ENCODE measurements at places on chromosomes 1 and 21.
A peak's percentile ranks its signal among the peaks of the same experiment; 100 is the strongest.

GRCh38 chr1:216071262-216071661 lies 352.0 kb downstream of the USH2A start:
- no peak overlapping the region for H3K27ac ChIP-seq
- no peaks in the 10 kb centered on the region for H3K36me3 ChIP-seq
- DNase-seq = no peak
- no peaks in the 10 kb centered on the region for H3K27me3 ChIP-seq

DNA sequence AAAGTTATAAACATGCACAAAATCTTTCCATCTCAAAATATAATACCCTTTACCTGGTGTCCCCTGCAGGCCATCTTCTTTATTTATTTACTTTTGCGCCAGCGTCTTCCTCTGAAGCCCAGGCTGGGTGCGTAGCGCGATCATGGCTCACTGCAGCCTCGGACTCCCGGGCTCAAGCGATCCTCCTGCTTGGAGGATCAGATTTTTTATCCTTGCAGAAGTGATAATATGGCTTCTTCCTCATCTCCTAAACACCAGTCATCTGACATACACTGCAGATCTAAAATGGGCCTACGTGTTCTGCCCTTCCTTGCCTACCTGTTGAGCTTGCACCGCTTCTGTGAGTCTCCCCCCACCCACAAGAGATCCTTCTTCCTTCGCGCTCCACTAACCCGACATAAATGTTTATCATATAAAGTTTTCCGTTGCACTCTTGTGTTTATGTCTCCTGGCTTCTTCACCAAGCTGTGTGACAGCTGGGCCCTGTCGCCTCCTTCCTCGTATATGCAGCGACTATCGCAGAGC lies 506 bp upstream of the SRP9 start:
- no peaks in the 10 kb centered on the region for H3K27me3 ChIP-seq
- no peak for DNase-seq
- H3K27ac ChIP-seq = peak overlapping the region; percentile 99
- peak overlapping the region; percentile 79 for H3K4me3 ChIP-seq

GRCh38 chr1:16615253-16616252 lies 2.2 kb upstream of the NBPF1 start:
- H3K4me1 ChIP-seq = peaks cover 27% of the 10 kb centered on the region
- H3K36me3 ChIP-seq = peaks cover 15% of the 10 kb centered on the region
- peak; percentile 65 for DNase-seq
- H3K4me3 ChIP-seq = no peak overlapping the region
- H3K27me3 ChIP-seq = no peaks in the 10 kb centered on the region

DNA sequence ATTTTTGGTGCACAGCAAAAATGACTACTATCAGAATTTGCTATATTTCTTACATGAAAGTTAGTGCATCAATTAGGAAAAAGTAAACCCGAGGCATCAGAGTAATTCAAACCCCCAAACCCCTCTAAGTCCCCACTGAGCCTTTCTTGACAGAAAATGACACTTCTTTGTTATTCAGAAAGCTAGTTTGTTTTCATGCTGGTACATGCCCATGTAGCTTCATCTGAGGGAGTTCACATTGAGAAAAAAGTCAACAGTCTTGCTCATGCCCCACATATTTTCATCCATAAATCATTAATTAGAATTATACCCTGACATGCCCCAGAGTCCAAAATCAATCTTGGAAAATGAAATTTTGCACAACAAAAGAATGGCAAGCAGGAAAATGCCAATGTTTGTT lies 39.9 kb upstream of the PDC start:
- H3K4me3 ChIP-seq = no peak overlapping the region
- H3K27ac ChIP-seq = no peak overlapping the region
- no peak for DNase-seq
- H3K36me3 ChIP-seq = no peaks in the 10 kb centered on the region
- no peaks in the 10 kb centered on the region for H3K4me1 ChIP-seq
- H3K27me3 ChIP-seq = no peaks in the 10 kb centered on the region

- no peak overlapping the region for H3K27ac ChIP-seq
- no peak overlapping the region for H3K4me3 ChIP-seq
- H3K27me3 ChIP-seq = no peaks in the 10 kb centered on the region
- no peaks in the 10 kb centered on the region for H3K36me3 ChIP-seq
- no peak for DNase-seq
Measured at GRCh38 chr1:117371441-117372151, 4.3 kb downstream of the MAN1A2 start.

DNA sequence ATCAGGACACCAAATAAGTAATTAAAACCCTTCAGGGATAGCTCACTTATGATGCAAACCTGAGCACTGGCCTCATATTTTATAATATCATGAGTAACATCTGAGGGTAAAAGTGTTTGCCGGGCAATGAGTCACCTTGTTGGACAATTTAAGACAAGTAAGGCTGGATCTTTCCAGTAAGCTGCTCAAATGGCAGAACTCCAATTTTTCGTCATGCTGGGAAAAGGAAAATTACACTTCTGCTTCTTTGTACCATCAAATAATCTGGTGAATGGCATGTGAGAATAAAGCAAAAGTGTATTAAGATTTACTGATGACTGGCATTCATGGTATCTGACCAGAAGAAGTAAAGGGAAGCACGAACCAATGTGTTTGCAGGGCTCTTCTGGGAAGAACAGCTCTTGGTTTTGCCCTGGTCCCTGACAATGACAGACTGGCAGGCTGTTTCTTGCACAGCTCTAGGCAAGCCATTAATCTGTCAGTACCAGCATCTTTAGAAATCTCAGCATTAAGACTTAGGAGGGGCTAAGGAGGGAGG lies 392.2 kb downstream of the VAV3 start:
- DNase-seq = no peak
- peaks cover 15% of the 10 kb centered on the region for H3K4me1 ChIP-seq
- H3K36me3 ChIP-seq = no peaks in the 10 kb centered on the region
- H3K4me3 ChIP-seq = no peak overlapping the region
- no peaks in the 10 kb centered on the region for H3K27me3 ChIP-seq

DNA sequence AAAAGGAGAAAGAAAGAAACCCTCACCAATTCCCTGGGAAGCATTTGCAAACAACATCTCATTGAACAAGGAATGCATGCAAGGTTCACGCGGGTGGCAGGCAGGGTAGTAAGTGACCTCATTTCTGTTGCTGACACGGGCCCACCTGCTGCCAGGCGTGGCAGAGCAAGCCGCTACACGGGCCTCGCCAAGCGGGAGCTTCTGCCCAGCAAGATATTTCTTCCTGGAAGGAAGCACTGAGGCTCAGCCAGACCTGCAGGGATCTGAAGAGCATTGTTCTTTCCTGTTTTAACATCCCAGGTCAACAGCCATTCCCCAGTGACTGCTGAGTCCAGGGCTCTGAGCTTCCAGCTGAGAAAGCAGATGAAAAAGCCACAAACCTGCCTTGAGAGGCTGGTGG lies 91.9 kb upstream of the IGSF21 start:
- H3K27me3 ChIP-seq = peaks cover 61% of the 10 kb centered on the region
- no peak overlapping the region for H3K4me3 ChIP-seq
- no peak for DNase-seq

DNA sequence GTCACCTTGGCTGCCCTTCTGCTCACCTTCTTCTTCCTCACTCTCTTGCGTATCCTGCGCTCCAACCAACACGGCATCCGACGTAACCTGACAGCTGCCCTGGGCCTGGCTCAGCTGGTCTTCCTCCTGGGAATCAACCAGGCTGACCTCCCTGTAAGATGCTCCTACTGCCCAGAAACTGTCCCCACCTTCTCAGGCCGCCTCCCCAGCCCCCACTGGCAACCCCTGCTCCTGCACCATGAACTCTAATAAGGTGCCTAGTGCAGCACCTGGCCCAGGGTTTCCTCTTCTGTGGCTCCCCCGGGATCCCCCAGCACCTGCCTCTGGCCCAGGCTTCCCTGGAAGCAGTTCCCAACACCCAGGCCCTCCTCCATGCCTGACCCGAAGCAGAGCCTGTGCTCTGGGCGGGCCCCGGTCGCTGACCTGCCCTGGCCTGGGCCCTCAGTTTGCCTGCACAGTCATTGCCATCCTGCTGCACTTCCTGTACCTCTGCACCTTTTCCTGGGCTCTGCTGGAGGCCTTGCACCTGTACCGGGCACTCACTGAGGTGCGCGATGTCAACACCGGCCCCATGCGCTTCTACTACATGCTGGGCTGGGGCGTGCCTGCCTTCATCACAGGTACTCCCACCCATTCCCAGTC lies 12.8 kb downstream of the PSRC1 start:
- H3K4me1 ChIP-seq = peaks cover 36% of the 10 kb centered on the region
- peaks cover 48% of the 10 kb centered on the region for H3K36me3 ChIP-seq
- peak; percentile 77 for DNase-seq

GRCh38 chr1:200890818-200891773 lies 3.6 kb upstream of the INAVA start:
- no peaks in the 10 kb centered on the region for H3K36me3 ChIP-seq

GRCh38 chr1:162475089-162475488 lies 22.5 kb upstream of the UHMK1 start:
- H3K4me3 ChIP-seq = no peak overlapping the region
- no peaks in the 10 kb centered on the region for H3K27me3 ChIP-seq
- no peaks in the 10 kb centered on the region for H3K4me1 ChIP-seq
- no peak overlapping the region for H3K27ac ChIP-seq
- DNase-seq = no peak
- H3K36me3 ChIP-seq = no peaks in the 10 kb centered on the region

DNA sequence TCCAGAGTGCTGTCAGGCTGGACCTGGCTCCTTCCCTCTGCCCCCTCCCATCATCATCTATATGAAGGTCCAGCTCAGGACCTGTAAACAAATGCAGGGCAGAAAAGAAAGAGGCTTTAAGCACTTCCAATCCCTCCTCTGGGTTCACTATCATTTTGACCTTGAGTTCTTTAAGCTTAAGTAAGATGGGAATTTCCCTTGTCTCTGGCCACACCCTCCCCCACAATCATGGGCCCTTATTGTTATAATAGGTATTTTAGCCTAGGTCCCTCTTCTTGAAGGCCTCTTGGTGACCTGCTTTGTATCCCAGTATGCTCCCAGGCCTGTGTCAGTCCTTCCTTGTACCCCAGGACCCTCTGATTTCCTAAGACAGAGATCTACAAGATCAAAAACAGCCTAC lies 45.1 kb upstream of the EPS15 start:
- no peaks in the 10 kb centered on the region for H3K27me3 ChIP-seq
- no peak overlapping the region for H3K4me3 ChIP-seq
- no peak overlapping the region for H3K27ac ChIP-seq
- H3K4me1 ChIP-seq = peaks cover 21% of the 10 kb centered on the region
- no peaks in the 10 kb centered on the region for H3K36me3 ChIP-seq
- no peak for DNase-seq

DNA sequence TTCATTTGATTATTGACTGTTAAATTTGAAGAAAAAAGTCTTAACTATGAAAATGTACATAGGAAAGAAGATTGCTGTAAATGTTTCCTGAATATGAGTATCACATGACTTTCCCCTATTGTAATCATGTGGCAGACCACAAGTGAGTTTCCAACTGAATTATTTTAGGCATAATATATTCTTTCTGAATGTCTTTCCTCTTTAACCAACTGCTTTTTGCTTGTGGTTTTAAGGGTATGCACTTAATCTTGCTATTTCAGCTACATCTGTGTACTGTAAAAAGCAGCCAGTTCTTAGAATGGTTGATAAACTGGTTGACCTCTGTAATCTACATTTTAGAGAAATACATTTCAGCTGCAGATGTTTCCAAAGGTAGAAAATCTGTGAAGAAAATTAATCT lies 400.7 kb downstream of the NEGR1 start:
- H3K4me3 ChIP-seq = no peak overlapping the region
- no peaks in the 10 kb centered on the region for H3K4me1 ChIP-seq
- H3K27me3 ChIP-seq = no peaks in the 10 kb centered on the region
- no peak overlapping the region for H3K27ac ChIP-seq

GRCh38 chr21:29221253-29221744 lies 77.4 kb upstream of the BACH1 start:
- no peak overlapping the region for H3K4me3 ChIP-seq
- H3K27ac ChIP-seq = no peak overlapping the region
- no peaks in the 10 kb centered on the region for H3K27me3 ChIP-seq
- no peak for DNase-seq
- peaks cover 23% of the 10 kb centered on the region for H3K4me1 ChIP-seq

DNA sequence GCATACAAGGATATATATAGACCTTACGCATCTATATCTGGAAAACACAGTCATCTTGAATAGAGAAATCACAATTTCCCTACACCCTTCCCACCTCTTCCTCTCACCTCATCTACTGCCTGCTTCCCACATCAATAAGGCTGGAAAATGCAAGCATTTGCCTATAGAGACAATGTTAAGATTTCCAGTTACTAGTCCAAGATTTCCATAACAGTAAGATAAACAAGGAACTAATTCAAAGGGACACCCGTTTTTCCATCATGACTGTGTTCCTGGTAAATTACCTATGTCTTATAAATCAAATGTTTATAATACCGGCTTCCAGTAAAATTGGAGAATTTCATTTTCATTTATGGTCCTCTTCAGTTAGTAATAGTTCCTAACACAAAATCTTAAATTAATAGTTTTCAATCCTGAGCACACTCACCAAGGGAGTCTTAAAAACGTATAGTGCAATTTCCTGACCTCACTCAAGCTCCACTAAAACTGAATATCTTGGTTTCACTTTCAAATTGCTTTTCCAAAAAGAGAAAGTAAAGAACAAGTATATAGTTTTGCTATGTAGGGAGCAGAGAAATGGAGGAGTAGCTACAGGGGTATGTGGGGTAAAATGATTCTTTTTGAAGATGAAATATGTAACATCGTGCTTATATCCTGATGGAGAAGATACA lies 398.7 kb downstream of the PLPP3 start:
- no peak overlapping the region for H3K27ac ChIP-seq
- H3K4me1 ChIP-seq = peaks cover 3% of the 10 kb centered on the region
- no peak for DNase-seq
- peak overlapping the region; percentile 34 for H3K4me3 ChIP-seq
- H3K27me3 ChIP-seq = no peaks in the 10 kb centered on the region

GRCh38 chr1:63615768-63616420 lies 22.7 kb downstream of the PGM1 start:
- H3K4me1 ChIP-seq = peaks cover 8% of the 10 kb centered on the region
- no peak overlapping the region for H3K4me3 ChIP-seq
- no peak overlapping the region for H3K27ac ChIP-seq
- no peak for DNase-seq

DNA sequence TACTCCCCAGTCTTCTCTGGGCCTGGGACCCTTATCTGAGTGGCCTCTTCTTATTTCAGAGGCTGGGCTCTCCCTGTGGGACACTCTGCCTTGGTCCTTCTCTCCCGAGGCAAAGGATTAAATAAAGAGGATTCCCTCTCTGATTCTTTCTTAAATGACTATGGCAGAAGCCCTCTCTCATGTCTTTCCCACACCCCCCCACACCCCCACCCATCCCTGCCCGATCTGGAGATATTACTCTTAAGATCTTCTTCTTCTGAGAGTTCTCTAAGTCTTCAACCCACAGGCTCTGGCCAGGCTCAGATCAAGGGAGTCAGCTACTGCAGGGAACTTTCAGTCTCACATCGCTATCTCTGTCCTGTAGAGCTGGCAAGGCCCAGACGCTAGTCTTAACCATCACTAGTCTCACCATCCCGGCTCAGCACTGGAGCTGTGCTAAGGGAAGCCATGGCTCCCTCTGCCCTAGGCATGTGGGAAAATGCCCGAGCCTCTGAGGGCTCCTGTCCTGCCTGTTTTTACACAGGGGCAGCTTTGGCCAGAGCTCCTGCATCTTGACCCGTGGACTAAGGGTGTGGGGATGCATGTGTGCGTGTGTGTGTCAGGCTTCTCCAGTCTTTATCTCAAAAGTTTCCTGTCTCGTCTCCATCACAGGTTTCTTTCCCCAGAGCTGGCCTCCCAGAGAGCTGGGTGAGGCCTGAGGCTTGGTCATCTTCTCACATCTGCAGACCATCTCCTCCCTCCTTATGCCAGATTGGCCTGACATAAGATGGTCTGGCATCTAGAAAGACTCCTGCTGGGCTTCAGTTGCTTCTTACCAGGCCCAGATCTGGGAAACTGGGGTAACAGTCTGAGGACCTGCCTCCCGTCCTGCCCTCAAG lies 36.7 kb downstream of the LGR6 start:
- no peak overlapping the region for H3K27ac ChIP-seq
- no peaks in the 10 kb centered on the region for H3K36me3 ChIP-seq
- peaks cover 4% of the 10 kb centered on the region for H3K27me3 ChIP-seq
- H3K4me1 ChIP-seq = peaks cover 6% of the 10 kb centered on the region
